ENCODE measurements at places on chromosomes 13 and 19.

DNA sequence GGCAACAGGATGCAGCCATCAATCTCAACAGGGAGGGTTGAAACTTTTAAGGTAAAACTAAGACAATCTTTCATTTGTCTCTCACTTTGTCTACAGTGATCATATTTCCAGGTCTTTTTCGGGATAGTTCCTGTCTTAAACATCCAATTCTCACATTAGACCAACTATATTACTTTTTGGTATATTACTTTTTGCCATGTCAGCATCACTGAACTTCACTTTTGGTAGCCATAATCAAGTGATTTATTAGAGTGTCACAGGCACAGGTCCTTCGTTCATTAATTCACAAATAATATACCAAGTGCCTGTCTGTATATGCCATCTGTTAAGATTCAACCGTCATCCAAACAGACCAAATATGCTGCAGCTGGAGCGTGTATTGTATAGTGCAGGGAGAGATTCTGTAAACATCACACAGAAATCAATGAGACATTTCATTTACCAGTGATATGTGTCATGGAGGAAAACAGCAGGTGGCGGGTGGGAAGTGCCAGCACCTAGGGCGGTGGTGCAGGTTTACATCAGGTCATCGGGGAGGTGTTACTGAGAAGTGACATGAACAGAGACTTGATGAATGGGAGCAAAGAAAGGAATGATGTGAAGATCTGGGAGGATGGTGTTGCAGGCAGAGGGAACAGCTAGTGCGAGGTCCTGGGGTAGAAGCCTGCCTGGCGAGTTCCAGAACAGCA, 24.9 kb downstream of the ARHGEF7 start:
- DNase-seq = no peak

DNA sequence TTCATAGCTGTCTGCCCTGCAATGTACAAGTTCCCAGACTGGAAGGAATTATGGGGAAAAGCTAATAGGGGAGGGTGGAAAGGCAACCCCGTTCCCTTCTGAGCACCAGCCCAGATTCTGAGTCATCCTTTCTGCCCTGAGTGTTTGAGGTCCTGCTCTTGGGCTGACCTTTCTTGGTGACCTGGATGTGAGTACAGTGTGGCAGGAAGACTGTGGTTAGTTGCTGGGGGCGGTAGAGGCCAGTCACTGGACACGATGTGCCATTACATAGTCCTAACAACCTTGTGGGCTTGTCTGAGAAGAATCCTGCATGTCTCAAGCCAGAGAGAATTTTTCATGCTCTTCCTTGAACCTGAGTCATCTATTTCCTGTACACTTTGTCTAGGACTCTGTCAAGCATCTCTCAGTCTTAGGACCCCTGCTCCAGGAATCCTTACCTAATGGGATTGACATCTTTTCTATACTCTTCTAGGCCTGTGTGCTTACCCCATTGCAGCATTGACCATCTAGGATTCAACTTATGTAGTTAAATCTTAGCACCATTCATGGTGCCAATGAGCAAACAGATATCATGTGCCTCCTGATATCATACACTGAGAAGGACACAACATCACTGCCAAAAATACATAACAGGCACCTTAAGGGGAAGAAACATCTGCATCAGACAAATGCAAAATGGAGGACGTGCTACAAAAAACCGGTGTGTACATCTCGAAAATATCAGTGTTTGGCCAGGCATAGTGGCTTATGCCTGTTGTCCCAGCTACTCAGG, 8.1 kb upstream of the ANGPTL4 start:
- no peak for DNase-seq

DNA sequence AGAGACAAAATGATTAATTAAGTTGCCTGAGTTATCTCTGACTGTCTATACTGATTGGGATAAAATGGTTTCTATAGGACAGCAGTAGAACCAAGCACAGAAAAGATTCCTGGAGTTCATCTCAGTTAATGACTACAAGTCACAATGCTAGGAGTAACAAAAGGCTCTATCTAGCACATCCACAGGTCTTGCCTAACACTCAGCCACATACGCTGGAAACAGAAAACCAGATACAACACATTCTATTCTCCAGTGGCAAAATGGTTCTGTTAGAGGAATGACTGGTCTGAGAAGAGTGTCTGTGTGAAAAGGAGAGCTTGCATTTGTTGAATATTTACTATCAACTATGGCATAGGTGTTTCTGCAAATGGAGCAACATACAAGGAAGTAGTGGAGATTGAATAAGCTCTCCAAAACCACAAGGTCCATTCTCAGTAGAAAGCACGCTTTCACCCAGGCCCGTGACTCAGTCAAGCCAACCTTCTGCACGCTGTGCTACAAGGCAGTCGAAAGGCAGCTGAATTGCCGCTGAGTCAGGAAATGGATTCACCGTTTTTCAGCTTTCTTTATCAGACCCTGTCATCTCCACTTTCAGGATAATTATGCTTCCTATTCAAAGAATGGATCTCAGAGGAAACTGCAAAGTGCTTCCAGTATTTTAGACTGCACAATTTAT, 761.5 kb downstream of the EFNB2 start:
- no peak for DNase-seq

- DNase-seq = no peak
Observed at GRCh38 chr13:99655351-99656091, 154.2 kb downstream of the TM9SF2 start.

GRCh38 chr19:50644315-50644915, 4.7 kb upstream of the SYT3 start:
- DNase-seq = no peak

- no peak for DNase-seq
Observed at GRCh38 chr13:61954092-61954491, 538.4 kb upstream of the PCDH20 start.

All from urinary bladder (tissue), 4 donors.